A673 (cell line): ENCODE measurements at places on chromosomes 7 and 10. TPM values are rescaled to one million over a fixed set of nuclear protein-coding genes. Genes with fewer than 3 reads are reported as not detected.

DNA sequence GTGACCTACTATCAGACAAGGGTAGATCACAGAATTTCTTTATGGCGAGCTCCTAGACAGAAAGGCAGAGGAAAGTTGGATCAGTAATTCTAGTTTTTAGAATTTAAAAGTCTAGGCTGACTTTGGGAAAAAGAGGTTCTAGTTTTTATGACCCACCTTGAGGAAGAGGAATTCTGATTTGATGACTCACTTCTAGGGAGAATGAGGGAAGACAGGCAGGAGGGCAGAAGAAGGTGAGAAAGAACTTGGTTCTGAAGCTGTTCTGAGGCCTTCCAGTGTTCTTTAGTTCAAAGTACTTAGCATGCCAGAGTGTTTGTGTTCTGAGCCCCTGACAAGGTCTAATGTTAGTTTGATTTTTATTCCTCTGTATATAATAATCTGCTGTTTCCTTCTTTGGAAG, 97.2 kb downstream of the PODXL start:
- no peak for DNase-seq

DNA sequence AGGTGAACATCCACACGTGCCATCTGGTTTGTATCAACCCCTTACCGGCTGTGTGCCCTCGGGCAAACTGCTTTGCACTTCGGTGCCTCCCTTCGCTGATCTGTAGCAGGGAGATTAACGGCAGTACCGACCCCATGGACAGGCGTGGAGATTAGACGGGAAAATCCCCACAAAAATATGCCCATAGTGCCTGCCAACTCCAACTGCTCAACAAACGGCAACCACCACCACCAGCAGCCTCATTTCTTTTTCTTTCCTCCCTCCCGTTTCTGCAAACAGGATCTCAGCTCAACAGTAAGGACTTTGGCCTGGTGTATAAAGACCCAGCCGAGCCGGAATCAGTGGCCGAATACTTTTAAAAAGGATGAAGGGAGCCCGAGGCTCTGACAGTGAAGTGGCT, 31.0 kb downstream of the CHST15 start:
- no peak for DNase-seq

- no peak for DNase-seq
Measured at GRCh38 chr10:29623797-29624196, 11.0 kb downstream of the SVIL start.

- DNase-seq: no peak
Measured at GRCh38 chr10:48604991-48605508, at the start of gene ARHGAP22. ARHGAP22 (minus strand) TSS chr10:48605073; CDS start chr10:48604796, 277 bp downstream.

- no peak for DNase-seq
Measured at GRCh38 chr7:11970132-11970531, 138.1 kb upstream of the THSD7A start.

DNA sequence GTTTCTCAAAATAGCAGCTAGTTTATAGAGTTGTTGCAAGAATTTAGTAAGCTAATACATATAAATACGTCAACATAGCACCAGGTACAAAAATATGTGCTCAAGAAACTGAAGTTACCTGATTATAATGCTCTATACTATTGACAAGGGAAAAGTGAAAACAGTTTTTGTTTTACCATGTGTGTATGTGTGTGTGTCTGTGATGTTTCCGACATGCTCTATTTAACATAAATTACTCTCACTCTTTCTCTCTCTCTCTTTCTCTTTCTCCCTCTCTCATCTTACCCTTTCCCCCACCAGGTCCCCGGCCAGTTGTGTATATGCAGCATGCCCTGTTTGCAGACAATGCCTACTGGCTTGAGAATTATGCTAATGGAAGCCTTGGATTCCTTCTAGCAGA, 4.3 kb downstream of the LIPN start:
- no peak for DNase-seq

Gene KIF20B
- 74.3 and 78.9 TPM in 2 replicates for total RNA-seq

Gene TRA2A
- 114 and 116 TPM in 2 replicates for total RNA-seq

Gene ZNF680
- 10.2 and 13.0 TPM in 2 replicates for total RNA-seq
